ENCODE measurements at places on chromosomes 11 and 22.

DNA sequence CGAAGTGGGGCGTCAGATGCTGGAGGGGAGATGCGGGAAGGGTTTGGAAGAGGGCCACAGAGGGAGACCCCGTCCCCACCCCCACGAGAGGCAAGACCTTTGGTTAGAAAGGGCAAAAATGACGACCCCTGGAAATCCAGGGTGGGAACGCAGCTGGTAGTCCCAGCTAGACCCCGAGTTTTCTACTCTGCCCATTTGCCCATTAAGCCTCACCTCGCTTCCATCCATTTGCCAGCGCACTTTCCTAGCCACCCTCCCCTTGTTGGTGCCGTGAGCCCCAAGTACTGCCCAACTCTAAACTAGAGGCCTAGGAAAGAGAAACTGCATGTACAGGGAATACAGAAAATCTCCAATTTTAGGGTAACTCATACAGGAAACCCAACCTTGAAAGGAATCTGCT lies 370 bp downstream of the DDX25 start:
- DNase-seq: no peak

- DNase-seq: peak; percentile 79
These were observed 952 bp downstream of the YAP1 start for GRCh38 chr11:102111011-102111786.

DNA sequence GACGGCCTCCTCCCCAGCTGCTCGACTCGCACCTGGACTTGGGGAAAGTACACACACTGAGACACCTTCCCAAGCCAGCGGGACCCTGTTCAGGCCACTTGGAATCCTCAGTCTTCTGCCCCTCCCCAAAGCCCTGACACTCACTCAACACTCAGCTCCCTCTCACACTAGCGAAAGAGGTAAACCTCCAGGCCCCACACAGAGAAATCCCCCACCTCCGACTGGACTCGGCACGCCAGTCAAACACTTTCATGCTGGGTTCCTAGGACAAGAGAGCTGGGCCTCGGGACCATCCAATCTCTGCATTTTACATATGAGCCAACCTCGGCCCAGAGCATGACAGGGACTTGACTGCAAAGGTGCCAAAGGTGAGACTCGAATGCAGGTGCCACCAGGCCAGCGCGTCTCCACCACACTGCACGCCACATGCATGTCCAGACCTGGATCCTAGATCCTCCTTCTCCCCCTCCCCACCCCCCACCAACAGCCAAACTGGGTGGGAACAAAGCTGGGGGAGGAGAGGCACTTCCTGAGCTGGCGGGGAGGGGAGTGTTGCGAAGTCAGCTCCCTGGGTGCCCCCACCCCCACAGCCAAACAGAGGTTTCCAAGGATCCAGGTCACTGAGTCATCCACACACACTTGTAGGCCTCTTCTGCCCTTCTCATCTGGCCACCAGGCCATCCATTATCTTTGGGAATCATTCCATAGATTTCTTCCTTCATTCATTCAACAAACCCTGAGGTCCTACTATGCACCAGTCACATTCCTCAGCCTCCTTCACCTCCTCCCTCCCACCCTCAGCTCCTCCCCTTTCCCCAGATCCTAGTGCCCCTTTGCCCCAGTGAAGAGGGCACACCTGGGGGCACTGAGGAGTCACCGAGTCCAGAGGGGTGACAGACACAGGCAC lies 10.7 kb upstream of the CD5 start:
- peak; percentile 10 for DNase-seq

GRCh38 chr11:68313574-68314202 lies 1.3 kb downstream of the LRP5 start:
- DNase-seq: peak; percentile 51

- DNase-seq: no peak
These were observed 98.4 kb upstream of the PITPNB start for GRCh38 chr22:28017558-28017820.

DNA sequence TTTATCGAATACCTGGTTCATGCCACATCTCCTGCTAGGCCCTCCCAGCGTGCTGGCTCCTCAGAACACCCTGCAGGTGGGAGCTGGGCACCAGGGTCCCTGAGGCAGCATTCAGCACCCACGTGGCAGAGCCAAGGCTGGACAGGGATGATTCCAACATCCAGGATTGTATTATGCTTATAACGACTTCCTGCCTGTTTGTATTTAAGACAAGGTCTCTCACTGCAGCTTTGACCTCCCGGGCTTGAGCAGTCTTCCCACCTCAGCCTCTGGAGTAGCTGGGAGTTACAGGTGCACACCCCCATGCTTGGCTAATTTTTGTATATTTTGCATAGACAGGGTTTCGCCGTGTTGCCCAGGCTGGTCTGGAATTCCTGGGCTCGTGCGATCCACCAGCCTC lies 64.7 kb upstream of the WNT7B start:
- no peak for DNase-seq

- no peak for DNase-seq
These were observed 86.2 kb downstream of the BTBD10 start for GRCh38 chr11:13376838-13377237.

DNA sequence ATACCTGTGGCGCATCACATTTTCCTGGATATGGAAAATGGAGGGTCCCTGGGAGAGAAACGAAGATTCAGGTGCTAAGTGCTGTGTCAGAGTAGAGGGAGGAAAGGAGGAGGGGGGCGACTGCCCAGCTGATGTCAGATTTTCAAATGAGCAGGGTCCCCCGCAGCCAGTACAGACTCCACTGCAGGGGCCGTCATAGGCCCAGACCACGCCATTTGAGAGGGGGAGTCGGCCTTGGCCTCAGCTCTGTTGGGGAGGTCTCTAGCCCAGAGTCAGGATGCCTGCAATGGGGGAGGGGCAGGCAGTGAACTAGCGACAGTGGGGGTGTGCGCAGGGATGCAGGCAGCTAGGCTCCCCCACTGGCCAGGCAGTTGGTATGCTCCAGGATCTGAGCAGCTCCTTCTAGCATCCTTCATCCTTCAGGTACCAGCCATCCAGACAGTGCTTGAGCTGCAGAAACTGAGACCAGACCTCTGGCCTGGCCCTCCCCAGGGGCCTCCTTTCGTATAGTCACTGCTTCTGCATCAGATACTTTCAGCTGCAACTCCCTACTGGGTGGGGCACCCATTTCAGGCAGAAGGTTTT lies at the start of the genes BSCL2 and GNG3:
BSCL2 (minus strand) TSS at position 148 of the 585 bp plus-strand sequence. CDS start 229 bp downstream, outside the sequence.
GNG3 (plus strand) TSS at position 400 of the 585 bp plus-strand sequence. CDS start 620 bp downstream, outside the sequence.
- DNase-seq: no peak

DNA sequence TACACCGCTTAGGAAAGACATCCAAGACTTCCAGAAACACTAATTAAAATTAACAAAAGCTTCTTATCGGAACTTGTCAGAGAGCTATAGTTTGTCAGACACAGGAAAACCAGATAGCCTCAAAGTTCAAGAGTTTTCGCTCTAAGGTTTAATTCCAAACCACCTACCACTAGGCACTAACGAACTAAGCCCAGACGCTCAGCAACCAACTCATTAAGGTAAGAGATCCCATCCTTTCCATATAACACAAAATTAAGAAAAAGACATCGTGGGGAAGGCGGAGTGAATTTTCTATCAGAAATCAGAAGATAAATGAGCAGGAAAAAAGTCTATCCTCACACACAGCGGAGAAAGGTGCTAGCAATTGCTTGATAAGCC lies 382 bp downstream of the IMMP1L start:
- DNase-seq: no peak

GRCh38 chr11:124758355-124759265 lies 3.5 kb downstream of the ESAM start:
- peak; percentile 69 for DNase-seq

GRCh38 chr22:39266398-39267030 lies 21.7 kb upstream of the PDGFB start:
- DNase-seq: peak; percentile 35

DNA sequence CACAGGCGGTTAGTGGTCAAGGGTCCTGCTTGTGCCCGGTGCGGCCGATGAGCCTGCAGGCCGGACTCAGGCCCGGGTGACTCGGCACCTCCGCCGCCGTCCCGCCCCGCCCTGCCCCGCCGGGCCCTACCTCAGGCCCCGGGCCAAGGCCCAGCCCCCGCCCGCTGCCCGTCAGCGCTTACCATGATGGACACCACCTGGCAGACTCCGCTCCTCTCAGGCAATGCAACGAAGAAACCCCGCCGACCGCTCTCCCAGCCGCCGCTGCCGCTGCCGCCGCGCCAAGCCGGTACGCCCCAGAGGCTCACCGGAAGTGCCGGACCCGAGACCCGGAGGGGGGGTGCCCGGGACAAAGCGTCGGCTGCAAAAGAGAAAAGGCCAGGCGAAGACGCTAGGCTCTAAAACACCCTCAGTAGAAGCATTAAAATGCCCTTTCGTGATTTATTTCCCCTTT lies at the start of gene UFD1:
UFD1 (minus strand) TSS at position 293 of the 454 bp plus-strand sequence; CDS start at position 185, 108 bp downstream.
- peak; percentile 81 for DNase-seq

DNA sequence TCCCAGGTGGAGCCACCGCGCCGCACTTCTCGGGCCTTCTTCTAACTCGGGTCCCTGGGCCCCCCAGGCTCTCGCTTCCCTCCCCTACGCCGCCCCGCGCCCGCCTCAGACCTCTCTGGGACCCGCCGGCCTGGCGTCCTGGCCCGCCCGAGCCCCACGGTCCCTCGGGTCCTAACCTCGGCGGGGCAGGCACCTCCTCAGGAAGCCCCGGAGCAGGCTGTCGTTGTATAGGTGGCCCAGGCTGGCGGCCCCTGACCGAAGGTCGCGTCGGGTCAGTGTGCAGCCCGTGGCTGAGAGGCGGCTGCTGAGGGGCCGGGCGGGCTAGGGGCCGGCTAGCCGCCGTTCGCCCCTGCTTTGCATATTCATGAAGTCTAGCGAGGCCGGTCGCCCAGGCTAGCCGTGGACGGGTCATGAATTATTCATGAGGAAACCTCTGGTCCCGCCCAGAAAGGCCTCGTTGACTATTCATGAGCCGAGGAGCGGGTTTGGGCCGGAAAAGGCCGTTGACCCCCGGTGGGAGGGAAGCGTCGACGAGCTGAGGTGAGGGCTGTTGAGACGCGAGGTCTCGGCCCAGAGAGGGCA lies at the start of gene HORMAD2:
HORMAD2 (plus strand) TSS at position 513 of the 582 bp plus-strand sequence. CDS start 13,489 bp downstream, outside the sequence.
- no peak for DNase-seq

DNA sequence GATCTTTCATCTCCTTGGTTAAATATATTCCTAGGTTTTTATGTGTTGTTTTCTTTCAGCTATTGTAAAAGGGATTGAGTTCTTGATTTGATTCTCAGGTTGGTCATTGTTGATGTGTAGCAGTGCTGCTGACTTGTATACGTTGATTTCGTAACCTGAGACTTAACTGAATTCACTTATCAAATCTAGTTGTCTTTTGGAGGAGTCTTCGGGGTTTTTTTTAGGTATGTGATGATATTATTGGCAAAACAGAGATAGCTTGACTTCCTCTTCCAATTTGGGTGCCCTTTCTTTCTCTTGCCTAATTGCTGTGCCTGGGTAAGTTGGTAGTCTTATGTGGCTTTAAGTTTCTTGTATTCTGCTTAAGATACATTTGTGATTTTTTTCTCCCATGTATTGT lies 52.8 kb downstream of the CBL start:
- no peak for DNase-seq

DNA sequence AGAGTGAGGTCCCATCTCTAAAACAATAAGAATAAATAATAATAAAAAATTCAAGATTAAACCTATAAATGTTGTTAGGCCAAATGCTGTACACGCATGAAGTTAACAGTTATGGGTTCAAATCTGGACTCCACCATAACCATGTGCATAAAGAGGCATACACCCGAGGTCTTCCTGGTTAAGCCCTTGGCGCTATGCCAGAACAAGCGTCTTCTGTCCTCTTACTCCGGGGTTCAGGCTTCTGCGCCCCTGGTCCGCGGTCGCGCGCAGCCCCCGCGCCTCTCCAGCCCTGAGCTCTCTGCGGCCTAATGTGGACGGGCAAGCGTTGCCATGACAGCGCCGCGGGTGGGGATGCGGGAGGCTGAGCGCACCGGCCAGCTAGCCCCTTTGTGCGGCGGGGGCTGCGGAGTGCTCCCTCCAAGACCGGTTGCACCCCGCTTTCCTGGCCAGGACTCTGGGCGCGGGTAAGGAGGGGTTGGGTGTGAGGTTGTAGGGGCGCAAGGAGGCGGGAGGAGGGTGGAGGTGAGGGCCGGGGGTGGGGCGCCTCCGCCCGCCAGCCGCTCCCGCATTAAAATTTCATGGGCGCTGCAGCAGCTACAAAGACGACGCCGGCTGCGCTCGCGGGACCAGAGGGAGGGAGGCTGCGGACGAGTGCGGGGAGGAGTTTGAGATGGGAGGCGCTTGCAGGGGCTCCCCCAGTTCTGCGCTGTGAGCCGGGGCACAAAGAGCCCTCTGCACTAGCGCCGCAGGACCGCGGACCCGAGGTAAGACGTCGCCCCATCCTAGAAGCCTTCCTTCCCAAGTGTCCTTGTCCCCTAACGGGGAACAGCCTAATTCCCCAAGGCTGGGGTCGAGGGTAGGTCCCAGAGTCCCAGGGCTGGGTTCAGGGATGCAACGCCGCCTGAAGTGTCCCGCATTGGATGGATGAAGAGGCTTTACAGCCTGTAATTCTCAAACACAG lies at the start of gene MIAT:
MIAT (plus strand) TSS at position 698 of the 961 bp plus-strand sequence.
- no peak for DNase-seq

DNA sequence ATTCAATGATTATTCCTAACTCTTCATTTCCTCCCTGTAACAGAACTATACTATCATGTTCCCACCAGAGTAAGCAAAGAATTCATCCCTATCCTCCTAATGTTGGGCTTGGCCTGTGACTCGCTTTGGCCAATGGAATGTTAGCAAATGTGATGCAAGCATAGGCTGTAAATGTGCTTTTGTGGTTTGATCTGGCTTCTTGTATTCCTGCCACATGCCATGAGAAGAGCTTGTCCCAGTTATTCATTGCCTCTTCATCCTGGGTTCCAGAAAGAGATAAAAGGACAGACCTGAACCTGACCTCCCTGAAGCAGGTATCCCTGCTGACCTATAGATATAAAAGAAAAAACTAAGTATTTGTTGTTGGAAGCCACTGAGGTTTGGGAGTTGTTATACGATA lies 51.0 kb downstream of the SYTL2 start:
- DNase-seq: peak; percentile 95

DNA sequence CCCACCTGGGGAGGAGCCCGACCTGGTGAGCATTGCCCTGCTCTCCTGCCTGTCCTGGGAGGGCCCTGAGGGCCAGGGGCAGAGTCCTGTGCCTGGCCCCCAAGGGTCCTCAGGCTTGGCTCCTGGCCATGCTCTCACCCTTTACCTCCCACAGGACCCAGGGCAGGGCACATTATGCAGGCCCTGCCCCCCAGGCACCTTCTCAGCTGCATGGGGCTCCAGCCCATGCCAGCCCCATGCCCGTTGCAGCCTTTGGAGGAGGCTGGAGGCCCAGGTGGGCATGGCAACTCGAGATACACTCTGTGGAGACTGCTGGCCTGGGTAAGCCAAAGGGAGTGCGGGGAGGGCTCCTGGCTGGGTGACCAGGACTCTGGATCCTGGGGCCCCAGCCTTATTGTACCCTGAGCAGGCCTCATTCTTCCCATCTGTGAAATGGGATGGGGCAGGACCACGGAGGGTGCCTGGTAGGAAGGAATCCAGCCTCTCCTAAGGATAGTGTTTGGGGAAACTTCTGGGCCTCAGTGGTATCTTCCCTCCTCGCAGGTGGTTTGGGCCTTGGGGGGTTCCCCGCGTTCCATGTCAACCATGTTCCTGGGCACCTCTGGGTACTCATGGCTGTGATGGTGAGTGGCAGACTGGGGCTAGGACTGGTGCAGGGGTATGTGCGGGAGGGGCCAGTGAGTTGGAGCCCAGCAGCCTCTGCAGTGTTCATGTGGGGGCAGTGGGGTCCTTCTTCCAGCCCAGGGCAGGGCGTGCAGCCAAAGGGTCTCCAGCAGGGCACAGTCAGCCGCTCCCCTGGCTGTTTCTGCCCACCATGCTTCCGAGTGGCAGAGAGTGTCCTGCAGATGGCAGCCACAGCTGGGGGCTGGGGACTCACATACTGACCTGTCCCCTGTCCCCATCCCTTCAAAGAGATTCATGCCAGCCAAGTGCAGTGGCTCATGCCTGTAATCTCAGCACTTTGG lies 14.7 kb downstream of the RELT start:
- DNase-seq: no peak

- DNase-seq: peak; percentile 75
These were observed 21.0 kb downstream of the PARVB start for GRCh38 chr22:44045145-44045544.

All from EH (cell line).